ENCODE measurements at places on chromosomes 7 and 10.
A peak's percentile ranks its signal among the peaks of the same experiment; 100 is the strongest.

GRCh38 chr7:132806834-132807233 lies 230.6 kb upstream of the PLXNA4 start:
- DNase-seq = no peak

DNA sequence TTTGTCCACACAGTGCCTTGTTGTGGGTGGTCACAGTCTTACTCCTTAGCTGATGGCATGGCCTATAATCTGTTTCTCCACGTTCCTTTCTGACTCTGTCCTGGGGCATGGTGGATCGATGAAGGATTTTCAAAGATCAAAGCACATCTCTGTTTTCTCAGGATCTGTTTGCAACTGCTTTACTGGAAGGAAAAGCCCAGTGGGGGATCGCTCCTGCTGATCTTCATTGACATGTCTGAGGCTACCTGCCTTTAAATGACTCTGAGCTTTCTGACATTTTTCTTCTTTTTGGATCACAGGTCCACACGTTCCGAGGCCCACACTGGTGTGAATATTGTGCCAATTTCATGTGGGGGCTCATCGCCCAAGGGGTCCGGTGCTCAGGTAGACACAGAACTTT lies 68.0 kb upstream of the PRR15 start:
- DNase-seq = no peak

DNA sequence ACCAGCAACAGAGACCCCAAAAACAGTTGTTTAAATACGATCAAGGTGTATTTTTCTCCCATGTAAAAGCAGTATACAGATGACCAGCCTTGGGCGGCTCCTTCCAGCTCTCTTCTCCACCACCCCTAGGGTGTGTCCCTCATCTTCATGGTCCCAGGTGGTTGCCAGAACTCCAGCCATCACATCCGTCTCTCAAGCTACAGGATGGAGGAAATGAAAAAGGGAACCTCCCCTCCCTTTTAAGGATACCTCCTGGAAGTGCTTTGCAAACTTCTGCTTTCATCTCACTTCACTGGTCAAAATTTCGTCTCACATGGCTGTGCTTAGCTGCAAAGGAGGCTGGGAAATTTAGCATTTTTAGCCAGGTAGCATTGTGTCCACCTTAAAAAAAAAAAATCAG lies 59.3 kb downstream of the C10orf105 start:
- DNase-seq = no peak

DNA sequence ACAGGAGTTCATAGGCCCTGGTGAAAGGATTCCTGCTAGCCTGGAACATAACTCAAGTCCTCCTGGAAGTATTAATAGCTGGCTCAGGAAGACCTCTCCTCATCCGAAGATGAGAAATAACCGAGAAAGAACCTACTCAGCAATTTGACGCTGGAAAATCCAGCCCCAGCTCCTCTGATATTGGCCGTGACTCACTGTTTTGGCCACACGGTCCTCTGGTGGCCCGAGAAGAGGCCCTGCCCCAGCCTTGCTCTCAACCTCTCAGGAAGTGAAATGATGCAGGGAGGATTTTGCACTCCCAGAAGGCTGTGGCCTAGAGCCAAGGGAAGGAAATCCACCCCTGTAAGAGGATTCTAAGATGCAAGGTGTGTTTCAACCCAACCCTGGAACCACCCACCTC lies 121.6 kb downstream of the MTPAP start:
- DNase-seq = peak; percentile 35

Data from fibroblast of mammary gland (primary cell).